Stimulated activated CD8-positive, alpha-beta memory T cell treated with anti-CD3 and anti-CD28 coated beads, Interleukin-4, amount 100 ng/mL, for 48 hours (primary cell): ENCODE measurements at places on chromosomes 7 and 10.

DNA sequence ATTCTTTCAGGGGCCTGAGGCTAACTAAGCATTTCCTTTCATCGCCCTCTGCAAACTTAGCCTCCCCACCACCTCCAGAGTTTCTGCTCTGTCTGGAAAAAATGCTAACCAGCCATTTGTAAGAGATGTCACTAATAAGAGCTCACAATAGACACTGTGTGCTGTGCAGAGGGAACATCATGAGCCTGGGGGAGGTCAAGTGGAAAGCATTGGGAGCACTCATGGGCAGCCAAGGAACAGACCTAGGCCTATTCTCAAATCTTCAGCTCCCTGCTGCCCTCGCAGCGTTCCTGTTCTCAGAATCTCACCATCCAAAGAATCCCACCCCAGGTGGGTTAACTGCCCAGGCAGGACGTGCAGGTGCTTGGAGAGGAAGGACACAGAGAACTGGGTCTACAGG, 27.1 kb upstream of the GPAM start:
- DNase-seq: no peak

- DNase-seq: no peak
These were observed 1.5 kb downstream of the KMT2E start for GRCh38 chr7:105015390-105015965.

DNA sequence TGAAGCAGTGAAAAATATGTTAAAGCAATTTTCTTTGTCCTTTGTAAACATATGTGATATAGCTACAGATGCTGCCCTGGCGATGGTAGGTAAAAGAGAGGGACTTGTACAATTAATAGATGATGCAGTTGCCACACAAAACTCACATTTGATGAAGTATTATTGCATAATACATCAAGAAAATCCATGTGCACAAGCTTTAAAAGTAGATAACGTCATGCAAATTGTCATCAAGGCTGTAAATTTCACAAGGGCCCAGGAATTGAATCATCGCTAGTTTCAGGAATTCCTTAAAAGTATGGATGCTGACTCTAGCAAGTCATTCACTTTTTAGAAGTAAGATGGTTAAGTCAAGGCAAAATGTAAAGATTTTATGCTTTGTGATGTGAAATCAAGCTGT, 10.0 kb downstream of the CYP3A5 start:
- DNase-seq: no peak

DNA sequence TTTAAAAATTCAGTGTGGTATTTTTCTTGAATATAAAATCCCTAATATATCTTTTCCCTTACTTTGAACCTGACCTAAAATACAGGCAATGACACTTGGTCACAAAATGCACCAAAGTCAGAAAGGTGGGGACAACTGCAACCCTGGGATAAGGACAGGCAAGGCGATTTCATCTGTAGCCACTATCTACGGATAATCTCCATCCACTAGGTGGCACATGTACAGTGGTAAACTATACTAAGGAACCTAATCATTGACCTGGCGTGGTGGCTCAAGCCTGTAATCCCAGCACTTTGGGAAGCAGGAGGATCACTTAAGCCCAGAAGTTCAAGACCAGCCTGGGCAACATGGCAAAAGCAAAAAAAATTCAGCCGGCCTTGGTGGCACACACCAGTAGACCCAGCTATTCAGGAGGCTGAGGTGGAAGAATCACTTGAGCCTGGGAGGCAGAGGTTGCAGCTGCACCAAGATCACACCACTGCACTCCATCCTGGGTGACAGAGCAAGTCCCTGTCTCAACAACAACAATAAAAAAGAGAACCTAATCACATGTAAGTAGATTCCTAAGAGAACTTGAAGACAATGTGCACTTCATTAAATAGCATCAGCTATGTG, 98.9 kb downstream of the KMT2C start:
- DNase-seq: peak; percentile 28

- DNase-seq: no peak
These were observed 1174.6 kb upstream of the LRRTM3 start for GRCh38 chr10:65751218-65751617.
